Brain microvascular endothelial cell (primary cell): ENCODE measurements at places on chromosomes 7 and 10.

- DNase-seq, result peak; percentile 100
These were observed 190.8 kb downstream of the MLLT10 start for GRCh38 chr10:21724687-21725367.

GRCh38 chr7:28069807-28070206, 110.8 kb downstream of the JAZF1 start:
- no peak for DNase-seq

DNA sequence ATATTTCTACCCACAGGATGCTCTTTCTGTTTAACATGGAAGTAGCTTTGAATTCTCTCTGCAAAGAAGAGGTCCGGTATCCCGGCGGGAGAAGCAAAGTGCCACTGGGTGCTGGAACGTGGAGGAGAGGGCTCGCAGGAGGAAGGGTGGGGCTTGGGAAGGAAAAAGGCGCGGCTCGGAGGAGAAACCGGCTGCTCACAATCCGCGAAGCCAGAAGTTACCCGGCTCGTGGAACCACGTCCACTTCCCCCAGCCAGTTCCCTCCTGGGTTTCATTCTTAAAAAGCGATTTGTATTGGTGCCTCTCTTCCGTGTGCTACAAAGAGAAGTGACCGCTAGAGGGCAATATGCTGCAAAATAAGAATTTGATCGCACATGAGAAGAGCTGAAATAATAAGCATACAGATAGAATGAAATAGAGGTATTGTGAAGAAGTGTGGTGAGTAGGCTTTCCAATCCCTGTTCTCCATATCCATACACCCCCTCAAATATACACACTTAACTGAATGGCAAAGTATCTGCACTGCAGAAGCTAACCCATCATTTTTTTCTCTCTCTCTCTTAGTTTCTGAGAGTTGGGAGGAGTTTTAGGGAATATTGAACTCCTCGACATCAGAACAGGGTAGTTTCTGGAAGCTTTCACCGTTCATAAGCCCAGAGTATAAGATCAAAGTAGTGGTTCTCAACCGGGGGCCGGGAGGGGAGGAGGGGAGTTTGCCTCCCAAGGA, 31.1 kb downstream of the TRIL start:
- peak; percentile 86 for DNase-seq

GRCh38 chr10:103822107-103822716, 33.2 kb downstream of the SH3PXD2A start:
- DNase-seq, result no peak

DNA sequence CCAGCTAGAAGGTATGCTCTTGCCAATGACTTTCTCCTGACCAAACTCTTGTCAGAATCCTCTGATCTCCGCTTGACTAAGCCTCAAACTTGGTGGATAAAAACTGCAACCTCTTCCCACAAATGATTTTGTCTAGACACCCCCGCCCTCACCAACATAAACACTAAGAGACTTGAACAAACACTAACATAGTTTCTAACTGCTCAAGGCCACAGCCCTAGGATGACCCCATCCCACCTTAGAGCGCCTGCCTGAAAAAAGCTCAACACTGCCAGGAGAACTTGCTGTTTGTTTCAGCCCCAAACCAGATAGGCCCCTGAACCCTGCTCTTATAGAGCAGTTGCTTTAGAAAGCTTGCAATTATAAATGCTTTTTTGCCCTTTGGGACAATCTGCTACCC, 71.8 kb downstream of the LRRN3 start:
- DNase-seq, result peak; percentile 3

DNA sequence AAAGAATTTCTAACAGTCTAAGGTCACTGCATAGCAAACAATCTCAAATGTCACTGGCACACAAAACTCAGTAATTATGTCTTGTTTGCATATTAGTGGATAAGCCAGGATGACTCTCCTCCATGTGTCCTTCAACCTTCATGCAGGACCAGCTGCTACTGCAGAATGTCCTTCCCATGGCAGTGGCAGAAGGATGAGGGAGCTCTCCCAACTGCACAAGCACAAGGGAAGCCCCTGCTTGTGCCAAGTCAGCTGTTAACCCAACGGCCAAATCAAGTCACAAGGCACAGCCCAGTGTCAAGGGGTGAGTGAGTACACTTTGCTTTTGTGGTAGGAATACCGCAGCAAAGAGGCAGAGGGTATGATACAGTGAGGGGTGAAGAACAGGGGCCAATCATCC, 59.3 kb upstream of the VWC2 start:
- no peak for DNase-seq

DNA sequence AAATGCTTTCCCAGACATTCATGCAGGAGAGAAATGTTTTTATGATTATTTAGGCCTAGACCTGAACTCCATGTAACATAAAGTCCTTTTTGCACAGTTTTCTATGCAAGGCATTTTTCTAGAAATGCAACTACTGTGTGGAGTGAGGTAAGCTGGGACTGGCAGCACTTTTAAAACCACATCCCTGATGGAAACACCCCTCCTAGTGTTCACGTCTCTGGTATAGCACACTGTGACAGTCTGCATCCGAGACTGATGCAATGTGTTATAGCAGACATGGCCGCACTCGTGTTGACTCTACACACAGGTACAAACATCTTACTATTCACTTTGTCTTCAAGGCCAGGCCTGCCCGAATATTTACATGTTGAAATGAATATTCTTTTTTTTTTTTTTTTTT, 19.3 kb upstream of the ERCC6 start:
- no peak for DNase-seq

DNA sequence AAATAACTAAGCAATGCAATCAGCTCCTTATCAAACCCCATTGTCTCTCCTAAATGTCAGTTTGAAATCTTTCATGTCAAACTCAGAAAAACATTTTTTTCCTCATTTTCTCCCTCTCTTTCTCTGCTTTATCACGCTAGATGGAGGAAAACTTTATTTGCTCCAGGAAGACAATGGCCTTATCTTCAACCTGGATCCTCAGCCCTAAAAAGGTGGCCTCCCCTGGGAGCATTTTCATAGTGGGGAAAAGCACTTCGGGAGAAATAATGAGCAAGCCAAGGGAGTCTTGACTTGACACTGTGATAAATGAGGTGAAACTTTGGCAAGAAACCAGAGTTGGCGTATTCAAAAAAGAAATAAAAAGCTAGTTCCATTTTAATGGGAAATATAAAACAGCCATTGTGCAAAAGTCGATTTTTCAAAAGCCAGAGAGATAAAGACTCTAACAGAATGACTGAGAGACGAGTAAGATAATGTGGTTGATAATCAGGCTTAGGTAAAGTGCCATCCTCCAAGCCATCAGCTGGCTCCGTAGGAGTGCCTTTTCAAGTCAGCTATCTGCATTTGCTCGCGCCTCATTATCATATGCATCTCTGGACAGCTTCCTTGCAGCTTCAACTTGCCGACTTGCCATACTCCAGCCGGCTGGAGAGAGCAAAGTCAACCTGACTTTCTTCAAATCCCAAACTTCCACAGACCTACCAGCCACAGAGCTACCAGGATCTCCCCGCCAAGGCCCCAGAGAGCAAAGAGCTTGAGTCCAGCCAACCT, 19.9 kb downstream of the HABP2 start:
- DNase-seq, result no peak

- DNase-seq, result no peak
These were observed 152.8 kb downstream of the FOXP2 start for GRCh38 chr7:114567416-114567815.

- DNase-seq, result peak; percentile 37
These were observed 3.6 kb upstream of the ITGB8 start for GRCh38 chr7:20327055-20327454.

DNA sequence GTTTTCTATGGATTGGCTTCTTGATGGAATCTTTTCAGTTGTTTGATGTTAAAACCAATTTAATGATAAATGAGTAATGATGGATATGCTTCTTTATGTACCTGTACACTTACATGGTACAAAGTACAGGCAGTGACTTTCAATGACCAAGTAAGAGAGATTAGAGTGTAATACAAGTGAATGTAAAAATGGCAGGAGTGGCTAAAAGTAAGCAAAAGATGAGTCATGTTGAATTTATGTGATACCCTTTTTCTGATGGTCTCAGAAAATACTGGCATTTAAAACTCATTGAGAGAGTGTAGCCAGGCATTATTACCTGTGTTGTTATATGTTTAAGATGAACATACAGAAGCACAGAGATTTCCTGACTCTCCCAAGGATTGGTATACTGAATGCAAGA, 97.1 kb downstream of the GPR85 start:
- no peak for DNase-seq

GRCh38 chr10:95297402-95297801, 6.6 kb upstream of the PDLIM1 start:
- DNase-seq, result no peak

DNA sequence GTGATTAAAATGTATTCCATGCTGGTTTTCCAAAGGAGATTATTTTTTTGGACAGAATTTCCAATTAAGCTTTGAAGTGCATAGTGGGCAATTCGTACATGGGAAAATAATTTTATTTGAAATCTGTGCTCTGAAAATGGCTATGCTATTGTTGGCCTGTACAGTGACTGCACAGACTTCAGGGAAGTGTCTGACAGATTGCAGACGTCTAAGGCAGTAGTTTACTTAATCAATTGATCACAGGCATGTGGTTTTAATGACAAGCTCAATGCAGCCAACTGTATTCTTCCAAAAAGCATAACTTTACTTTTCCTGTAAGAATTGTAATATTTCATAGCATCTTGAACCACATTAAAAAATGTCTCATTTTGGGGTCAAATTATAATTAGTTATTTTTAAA, 102.0 kb downstream of the SEMA3C start:
- no peak for DNase-seq

GRCh38 chr10:127146661-127147060, 49.7 kb downstream of the INSYN2A start:
- no peak for DNase-seq

DNA sequence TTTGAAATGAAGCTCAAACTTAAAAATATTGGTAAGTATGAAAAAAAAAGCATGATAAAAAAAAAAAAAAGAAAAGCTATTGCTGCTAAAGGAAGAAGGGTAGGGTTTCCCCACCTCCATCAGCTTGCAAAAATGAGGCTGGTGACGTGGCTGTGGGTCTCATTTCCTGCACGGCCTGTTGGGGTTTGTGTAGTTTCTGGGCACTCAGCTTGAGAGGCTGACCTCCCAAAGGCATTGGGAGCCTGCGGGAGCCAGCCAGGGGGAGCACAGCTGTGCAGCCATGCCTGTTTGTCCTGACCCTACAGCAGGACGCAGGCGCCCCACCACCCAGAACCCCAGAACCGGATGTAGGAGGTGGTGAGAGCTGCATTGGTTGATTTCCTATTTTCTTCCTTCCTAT, 48.8 kb upstream of the CARD11 start:
- DNase-seq, result peak; percentile 27

DNA sequence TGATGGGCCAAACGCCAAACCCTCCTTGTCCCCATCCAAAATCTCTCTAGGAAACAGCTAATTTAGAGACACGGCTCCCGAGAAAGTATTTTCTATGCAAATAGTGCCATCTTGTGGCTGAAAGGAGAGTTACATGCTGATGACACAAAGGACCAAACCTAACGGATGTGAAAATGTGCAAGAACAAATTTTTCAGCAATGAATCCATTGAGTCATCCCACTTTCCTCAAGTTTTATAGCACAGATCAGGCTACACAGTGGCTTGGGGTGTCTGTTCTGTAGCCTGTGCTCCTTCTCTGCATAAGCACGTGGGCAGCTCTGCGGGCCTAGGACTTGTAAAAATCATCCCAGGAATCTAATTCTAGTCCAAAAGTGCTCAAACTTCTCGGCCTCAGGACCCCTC, 154.8 kb upstream of the PRR15 start:
- peak; percentile 77 for DNase-seq
